ENCODE measurements at places on chromosomes 11 and 22. TPM values are rescaled to one million over a fixed set of nuclear protein-coding genes. Genes with fewer than 3 reads are reported as not detected.

GRCh38 chr11:93796441-93797231 lies 12.6 kb downstream of the MED17 start:
- no peak for DNase-seq
- peaks cover 72% of the 10 kb centered on the region for H3K36me3 ChIP-seq
- H3K4me1 ChIP-seq: peaks cover 9% of the 10 kb centered on the region

Gene CARD18
- total RNA-seq: not detected

GRCh38 chr11:120067438-120068113 lies 70.3 kb downstream of the TRIM29 start:
- H3K36me3 ChIP-seq: no peaks in the 10 kb centered on the region
- no peaks in the 10 kb centered on the region for H3K4me1 ChIP-seq
- no peak overlapping the region for H3K27ac ChIP-seq
- no peak for DNase-seq

DNA sequence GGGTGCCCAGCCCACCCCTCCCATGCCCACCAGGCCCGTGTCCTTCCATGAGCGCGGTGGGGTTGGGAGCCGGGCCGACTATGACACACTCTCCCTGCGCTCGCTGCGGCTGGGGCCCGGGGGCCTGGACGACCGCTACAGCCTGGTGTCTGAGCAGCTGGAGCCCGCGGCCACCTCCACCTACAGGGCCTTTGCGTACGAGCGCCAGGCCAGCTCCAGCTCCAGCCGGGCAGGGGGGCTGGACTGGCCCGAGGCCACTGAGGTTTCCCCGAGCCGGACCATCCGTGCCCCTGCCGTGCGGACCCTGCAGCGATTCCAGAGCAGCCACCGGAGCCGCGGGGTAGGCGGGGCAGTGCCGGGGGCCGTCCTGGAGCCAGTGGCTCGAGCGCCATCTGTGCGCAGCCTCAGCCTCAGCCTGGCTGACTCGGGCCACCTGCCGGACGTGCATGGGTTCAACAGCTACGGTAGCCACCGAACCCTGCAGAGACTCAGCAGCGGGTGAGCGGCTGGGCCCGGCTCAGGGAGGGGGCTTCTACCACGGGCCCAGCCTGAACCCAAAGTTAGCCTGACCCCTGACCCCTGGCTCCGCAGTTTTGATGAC lies 3.0 kb downstream of the PKP3 start:
- H3K36me3 ChIP-seq: no peaks in the 10 kb centered on the region
- DNase-seq: peak; percentile 60
- no peak overlapping the region for H3K27ac ChIP-seq

Data from activated CD4-positive, alpha-beta memory T cell treated with anti-CD3 and anti-CD28 coated beads, Interleukin-2, amount 10 ng/mL, durations not matched to agents 7 days and 5 days (primary cell).